Stimulated activated CD4-positive, alpha-beta T cell treated with anti-CD3 and anti-CD28 coated beads, TNF-alpha, amount 100 ng/mL, for 24 hours (primary cell): ENCODE measurements at places on chromosomes 16 and 17.

- DNase-seq: no peak
Observed at GRCh38 chr17:56678249-56679114, 85.0 kb downstream of the NOG start.

DNA sequence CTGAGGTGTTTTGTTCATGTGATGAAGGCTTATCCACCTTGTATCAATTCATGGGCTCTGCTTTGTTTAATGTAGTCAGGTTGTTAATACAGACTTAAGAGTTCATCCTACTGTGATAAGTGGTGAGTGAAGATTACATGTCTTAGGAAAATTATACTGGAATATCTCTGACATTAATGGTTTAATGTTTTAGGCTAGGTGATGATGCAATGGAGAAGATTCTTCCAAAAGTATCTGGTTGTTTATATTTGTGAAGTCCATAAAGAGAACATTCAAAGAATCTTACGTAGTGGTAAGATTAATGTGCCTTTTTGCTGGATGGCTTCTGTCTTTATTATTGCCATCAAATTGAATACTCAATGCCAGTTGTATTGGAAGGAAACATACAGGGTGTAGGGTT, 236.4 kb downstream of the BCAS3 start:
- DNase-seq: no peak

DNA sequence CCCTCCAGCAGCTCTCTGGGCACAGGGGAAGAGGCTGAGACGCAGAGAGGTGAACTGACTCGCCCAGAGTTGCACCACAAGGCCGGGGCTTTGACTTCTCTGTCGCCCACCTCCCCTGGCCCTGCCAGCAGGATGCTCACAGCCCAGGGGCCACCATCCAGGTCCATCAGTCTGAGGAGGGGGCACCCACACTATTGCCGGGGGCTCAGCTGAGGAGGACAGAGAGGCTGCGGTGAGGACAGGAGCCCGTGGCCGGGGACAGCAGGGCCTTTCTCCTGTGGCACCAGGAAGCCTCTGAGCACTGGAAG, 32.6 kb downstream of the KDM8 start:
- DNase-seq: no peak

DNA sequence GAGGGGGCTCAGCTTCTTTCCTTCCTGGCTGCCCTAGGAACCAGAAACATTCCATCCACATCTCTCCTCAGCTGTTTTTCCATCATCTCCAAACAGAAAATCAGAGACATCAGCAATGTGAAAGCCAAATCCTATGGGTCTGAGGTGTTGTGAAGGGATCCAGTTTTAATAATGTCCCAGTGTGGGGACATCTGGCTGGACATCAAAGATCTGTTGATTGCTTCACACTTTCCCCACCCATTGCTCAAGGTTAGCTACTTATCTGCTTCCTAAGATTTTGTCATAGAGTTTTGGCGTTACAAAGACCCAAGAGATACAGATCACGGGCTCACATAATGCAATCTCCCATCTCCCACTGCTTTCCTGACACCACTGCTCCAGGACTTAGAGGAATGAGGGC, 47.8 kb upstream of the AXIN2 start:
- no peak for DNase-seq

- no peak for DNase-seq
Observed at GRCh38 chr17:73091770-73092522, 542 bp downstream of the SLC39A11 start.

- no peak for DNase-seq
Observed at GRCh38 chr16:80725566-80726162, 78.7 kb downstream of the CDYL2 start.

DNA sequence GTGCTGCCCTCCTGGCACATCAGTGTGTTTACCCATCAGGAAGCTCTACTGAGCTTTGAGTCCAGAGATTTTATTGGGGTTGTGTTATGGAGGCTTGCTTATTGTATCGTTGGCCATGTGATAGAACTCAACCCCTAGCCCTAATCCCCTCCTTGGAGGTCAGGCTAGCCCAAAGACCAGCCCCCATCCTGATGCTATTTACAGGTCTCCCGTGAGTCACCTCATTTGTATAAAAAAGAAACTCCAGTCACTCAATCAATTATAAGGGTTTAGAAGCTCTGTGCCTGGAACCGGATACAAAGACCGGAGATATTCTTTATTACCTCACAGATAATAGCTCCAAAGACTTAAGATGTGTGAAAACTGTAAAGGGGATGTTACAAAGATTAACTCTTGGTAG, 405.9 kb downstream of the CNTNAP4 start:
- DNase-seq: no peak

GRCh38 chr17:21033350-21033749, 9.5 kb downstream of the USP22 start:
- no peak for DNase-seq

GRCh38 chr17:82582709-82583108, 63.2 kb downstream of the FOXK2 start:
- DNase-seq: no peak

DNA sequence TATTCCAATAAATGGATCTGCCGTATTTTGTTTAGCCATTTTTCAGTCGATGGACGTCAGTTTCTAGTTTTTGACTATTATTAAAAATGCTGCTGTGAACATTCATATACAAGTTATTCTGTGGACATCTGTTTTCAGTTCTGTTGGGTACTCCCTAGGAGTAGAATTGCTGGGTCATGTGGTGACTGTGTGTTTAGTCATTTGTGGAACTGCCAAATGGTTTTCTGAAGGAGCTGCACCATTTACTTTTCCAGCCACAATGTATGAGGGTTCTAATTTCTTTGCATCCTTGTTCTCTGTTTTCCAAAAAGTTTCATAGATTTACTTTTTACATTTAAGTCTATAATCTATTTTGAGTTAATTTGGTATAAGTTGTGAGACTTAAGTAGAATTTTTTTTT, 29.5 kb downstream of the CYLD start:
- DNase-seq: no peak

- no peak for DNase-seq
Observed at GRCh38 chr17:11388054-11388453, 147.0 kb downstream of the SHISA6 start.

DNA sequence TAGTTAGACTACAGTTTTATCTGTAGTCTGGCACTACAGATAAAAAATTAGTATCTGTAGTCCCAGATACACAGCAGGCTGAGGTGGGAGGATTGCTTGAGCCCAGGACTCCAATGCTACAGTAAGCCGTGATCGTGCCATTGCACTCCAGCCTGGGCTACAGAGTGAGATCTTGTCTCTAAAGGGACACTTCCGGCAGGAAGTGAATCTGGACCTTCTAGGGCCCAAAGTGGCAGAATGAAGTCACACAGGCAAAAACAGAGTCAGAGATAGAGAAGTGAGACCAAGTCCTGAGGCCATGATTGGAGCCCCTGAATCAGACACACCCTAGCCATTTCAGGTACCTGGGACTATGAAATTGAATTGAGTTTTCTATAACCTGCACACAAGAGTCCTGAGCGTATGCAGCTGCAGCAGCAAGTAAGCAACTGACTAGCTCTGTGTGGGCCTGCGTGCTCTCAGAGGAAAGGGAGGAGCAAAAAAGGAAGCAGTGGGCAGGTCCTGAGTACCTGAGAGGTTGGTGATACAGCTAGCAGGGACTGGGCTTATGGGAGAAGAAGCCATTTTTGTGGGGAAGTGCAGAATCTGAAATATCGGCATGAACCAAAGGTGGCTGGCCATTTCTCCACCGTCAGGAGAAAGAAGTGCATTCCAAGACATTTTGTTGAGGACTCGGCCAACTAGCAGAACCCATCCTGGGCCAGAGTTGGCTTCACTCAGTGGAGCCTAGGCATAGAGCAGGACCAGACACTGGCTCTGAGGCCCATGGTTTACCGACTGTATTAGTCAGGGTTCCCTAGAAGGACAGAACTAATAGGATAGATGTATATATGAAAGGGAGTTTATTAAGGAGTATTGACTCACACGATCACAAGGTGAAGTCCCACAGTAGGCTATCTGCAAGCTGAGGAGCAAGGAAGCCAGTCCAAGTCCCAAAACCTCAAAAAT, 27.2 kb upstream of the BRD7 start:
- no peak for DNase-seq

GRCh38 chr17:2779545-2779944, 16.7 kb upstream of the RAP1GAP2 start:
- no peak for DNase-seq

- DNase-seq: no peak
Observed at GRCh38 chr17:71631483-71631882, 489.3 kb upstream of the SOX9 start.

DNA sequence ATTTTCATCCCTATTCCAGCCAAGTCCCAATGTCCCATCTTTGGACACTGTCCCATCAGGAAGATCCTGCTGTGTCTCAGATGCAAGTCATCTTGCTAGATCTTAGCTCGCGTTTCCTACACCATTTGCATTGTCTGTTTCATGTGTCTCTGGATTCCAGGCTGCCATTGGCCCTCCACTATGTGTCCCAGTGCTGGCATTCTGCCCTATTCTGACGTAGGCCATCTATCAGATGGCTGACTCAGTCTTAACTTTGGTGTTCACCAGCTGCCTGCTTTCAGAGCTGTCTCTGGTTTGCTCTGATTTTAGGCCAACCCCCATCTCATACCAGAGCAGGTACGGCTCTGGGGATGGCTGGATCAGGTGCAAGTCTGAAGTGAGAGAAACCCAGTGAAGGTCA, 300.9 kb upstream of the ASIC2 start:
- no peak for DNase-seq

- no peak for DNase-seq
Observed at GRCh38 chr16:17152311-17152710, 318.4 kb downstream of the XYLT1 start.

GRCh38 chr17:55829995-55830612, 79.3 kb downstream of the PCTP start:
- DNase-seq: no peak

DNA sequence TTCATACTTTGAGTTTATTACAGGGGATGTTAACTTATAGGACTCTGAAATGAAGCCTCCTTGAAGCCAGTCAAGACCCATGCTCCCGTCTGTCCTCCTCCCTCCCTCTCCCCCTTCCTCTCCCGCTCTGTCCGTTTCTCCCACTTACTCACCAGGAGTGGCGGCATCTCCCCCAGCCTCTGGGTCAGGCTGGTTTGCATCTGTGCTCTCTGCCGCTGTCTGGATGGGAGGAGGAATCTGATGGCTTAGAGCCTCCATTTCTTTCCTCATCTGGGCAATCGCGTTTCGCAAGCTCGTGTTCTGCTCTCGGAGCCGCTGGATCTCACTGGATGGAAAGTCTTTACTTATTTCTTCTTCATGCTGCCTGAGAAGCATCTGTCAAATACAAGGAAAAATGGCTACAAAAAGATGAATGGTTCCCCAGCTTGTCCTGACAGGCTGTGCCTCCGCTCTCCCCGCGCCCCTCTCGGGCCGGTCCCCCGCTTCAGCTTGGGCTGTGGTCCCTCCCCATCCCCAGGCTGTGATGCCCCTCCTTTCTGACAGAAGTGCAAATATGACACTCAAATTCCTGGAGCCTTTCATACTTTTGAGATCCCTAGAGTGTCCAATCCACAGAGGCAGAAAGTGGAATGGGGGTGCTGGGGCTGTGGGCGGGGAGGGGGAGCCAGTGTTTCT, 40.0 kb downstream of the CCDC57 start:
- DNase-seq: no peak

- no peak for DNase-seq
Observed at GRCh38 chr16:86343796-86344585, 166.3 kb upstream of the FOXF1 start.

DNA sequence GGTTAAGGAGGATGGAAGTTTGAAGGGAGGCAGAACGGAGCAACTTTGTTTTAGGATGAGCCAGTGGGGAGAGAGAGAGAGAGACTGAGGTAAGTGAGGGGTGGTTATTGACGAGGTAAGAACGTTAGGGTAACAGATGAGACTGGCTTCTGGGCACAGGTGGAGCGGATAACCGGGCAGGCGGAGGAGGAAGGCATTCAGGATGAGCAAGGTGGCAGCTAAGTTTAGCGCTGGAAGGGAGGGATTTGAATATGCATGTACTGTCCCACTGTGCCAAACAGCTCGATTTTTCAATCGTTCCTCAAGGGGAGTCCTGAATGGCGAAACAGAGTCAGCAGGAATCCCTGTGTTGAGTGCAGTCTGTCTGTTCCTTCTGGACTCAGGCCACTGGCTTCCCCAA, 35.8 kb downstream of the CACNG3 start:
- no peak for DNase-seq

DNA sequence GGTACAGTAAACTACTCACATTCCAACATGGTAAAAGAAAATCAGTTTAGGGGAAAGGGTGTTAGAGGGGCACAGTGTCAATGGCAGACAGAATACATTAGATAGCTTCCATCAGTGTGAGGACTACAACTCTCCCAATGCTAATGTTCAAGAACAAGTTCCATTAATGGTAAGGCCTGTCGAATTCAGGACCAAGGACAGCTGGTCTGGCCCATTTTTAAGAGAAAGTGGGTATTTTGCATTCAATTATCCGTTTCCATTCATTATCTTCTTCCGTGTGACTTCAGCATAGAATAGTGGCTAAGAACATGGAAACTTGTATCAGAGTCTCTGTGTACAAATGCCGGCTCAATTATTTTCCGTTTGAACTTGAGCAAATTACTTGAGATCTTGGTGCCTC, 98.4 kb downstream of the XYLT1 start:
- no peak for DNase-seq

GRCh38 chr17:79349506-79350400, 261.1 kb downstream of the RBFOX3 start:
- DNase-seq: no peak

DNA sequence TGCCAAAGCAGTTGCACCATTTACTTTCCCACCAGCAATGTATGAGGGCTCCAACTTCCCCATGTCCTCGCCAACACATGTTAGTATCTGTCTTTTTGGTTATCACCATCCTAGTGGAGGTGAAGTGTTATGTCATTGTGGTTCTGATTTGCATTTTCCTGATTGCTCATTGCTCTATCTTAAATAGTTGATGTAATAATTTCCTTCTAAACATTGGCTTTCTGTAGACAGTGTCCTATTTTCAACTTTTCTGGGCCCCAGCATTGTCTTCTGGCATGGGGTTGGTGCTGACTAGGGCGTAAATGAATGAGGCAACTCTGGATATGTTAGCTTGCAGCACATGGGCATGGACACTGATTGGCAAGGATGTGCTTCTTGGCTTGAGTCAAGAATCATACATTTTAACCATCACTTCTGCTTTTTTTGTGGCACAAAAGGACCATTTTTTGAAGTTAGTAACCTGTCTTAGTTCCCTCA, 25.1 kb downstream of the PLCG2 start:
- no peak for DNase-seq

- no peak for DNase-seq
Observed at GRCh38 chr16:81518439-81518757, 73.8 kb downstream of the CMIP start.

DNA sequence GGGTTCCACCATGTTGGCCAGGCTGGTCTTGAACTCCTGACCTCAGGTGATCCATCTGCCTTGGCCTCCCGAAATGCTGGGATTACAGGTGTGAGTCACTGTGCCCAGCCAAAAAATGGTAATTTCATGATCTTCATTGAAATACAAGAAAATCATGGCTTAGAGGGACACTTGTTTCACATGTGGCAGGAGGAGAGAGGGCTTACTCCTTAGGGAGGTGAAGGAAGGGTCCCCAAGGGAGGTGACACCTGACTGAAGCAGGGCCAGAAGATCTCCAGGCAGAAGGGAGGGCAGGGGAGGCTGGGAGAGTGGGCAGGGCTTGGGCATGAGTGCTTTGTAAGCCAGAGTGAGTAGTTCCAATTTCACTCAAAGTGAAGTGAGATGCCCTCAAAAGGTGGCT, 20.0 kb upstream of the ITGAX start:
- no peak for DNase-seq

- DNase-seq: no peak
Observed at GRCh38 chr16:17106243-17106791, 364.4 kb downstream of the XYLT1 start.
